NCI-H446 (cell line): ENCODE measurements at places on chromosomes 4 and X.

GRCh38 chrX:31266203-31267076 lies 194.6 kb upstream of the FTHL17 start:
- DNase-seq, result no peak

GRCh38 chr4:169758401-169758962 lies 738 bp upstream of the HPF1 start:
- no peak for DNase-seq

DNA sequence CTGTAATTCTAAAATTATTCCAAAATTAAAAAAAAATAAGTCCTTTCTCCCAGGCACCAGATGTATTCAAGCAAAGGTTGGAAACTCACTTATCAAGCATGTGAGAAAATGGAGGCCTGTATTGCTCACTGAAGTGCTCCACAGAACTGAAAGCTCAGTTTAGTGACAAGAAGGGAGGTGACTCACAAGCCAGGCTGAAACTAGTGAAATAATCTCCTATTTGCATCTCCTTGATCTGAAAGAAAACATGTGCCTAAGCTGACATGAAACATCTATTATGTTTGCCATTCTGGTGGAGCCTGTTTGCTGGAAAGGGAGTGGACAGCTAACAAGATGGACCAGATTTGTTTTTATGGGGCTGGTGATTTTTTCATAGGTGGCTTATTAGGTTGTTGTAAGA lies 54.0 kb upstream of the AMELX start:
- no peak for DNase-seq

GRCh38 chr4:117987464-117987863 lies 46.8 kb upstream of the NDST3 start:
- DNase-seq, result no peak

DNA sequence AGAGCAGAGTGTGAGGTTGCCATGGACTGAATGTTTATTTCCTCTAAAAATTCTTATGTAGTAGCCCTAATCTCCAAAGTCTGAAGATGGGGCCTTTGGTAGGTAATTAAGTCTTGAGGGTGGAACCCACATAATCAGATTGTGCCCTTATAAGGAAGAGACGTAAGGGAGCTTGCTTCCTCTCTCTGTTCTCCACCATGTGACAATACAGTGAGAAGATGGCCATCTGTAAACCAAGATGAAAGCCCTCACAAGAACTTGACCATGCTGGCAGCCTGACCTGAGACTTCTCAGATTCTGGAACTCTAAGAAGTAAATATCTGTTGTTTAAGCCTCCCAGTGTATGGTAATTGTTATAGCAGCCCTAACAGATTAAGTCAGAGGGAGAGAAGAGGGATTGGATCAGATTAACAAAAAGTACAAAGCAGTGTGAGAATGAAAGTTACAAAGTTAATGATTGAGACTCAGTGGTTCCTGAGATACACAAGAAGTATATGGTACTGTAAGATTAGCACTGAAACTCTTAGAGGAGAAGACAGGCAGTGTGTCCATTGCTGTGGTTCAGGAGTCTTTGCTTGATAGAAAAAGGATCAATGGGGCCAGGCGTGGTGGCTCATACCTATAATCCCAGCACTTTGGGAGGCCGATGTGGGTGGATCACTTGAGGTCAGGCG lies 82.5 kb upstream of the GC start:
- DNase-seq, result no peak

- no peak for DNase-seq
Measured at GRCh38 chrX:78712336-78712735, 35.2 kb upstream of the LPAR4 start.

DNA sequence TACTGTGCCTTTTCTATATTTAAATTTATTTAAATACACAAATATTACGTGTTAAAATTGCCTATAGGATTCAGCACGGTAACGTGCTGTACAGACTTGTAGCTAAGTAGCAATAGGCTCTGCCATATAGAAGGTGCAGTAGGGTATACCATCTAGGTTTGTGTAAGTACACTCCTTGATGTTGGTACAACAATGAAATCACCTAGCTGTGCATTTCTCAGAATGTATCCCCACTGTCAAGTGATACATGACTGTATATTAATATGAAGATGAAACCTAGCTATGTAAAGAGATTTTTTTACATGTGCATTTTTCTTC lies 431.2 kb downstream of the KCTD8 start:
- no peak for DNase-seq

GRCh38 chr4:153676486-153676885 lies 7.6 kb upstream of the TLR2 start:
- no peak for DNase-seq

- DNase-seq, result peak; percentile 68
Measured at GRCh38 chrX:72306851-72307645, 1.3 kb upstream of the CITED1 start.

- DNase-seq, result no peak
Measured at GRCh38 chrX:102627640-102628039, 23.6 kb upstream of the GPRASP1 start.

- DNase-seq, result no peak
Measured at GRCh38 chrX:102832661-102833060, 104.4 kb upstream of the RAB40AL start.

GRCh38 chr4:145619639-145619996 lies 433 bp downstream of the MMAA start:
- DNase-seq, result peak; percentile 52

DNA sequence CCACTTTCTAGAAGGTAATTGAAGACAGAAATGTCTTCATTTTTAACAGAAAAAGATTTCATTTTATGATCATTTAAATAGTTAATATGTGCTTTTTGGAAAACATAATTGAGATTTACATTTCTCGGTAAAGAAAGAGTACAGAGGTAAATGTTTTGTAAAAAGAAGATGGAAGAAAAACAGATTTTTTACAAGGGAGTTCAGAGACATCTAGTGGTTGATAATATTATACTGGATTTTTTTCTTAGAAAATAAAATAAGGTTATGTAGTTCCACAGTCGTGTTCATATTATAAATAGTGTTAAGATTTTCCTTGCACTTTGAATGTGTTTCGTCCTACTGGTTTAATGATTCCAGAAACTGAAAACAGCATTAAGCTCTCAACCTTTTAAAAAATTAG lies 60.6 kb downstream of the SMARCA1 start:
- no peak for DNase-seq

- no peak for DNase-seq
Measured at GRCh38 chrX:20265726-20266681, 705 bp downstream of the RPS6KA3 start.

DNA sequence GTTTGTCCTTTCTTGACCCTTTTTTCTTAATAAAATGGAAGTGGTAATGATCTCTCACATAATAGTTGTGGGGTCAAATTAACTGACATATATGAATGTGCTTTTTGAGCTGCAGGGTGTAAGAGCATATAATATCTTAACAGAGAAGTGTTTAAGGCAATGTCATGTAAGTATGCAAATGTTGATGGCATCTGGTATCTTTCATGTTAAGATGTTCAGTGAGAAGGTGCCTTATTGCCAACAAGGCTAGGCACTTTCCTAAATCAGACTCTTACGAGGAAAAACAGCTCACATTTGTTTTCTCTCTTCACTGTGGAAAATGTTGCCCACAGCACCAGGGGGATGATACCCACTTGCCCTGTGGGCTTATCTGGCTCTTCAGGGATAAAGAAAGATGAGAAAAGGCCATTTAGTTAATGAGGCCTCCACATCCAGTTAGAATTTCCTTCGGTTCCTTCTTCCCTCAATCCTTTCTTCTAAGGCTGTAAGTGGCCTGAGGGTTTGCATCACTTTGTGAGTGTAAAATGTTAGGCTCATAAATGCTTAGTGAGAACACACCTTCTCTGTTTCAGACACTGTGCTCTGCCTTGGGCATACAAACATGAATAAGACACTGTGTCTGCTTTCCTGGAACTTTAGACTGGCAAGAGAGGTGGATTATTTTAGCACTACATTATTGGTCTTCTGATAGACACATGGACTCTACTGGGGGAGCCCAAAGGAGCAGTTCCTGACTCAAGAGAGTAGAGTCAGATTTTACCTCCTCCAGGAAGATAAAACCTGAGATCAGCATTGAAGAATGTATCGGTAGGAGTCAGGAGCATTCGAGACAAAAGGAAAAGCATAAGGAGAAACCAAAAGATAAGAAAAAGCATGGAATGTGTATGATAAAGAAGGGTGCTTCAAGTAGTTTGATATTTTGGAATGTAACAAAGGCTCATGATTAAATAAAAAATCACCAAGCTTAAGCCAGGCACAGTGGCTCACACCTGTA lies 135.5 kb downstream of the SOWAHB start:
- DNase-seq, result no peak

- DNase-seq, result no peak
Measured at GRCh38 chrX:102995316-102995715, 58.2 kb downstream of the RAB40AL start.

- no peak for DNase-seq
Measured at GRCh38 chrX:118507766-118508165, 12.2 kb downstream of the DOCK11 start.

- no peak for DNase-seq
Measured at GRCh38 chrX:113790987-113791386, 792.9 kb upstream of the HTR2C start.

- peak; percentile 6 for DNase-seq
Measured at GRCh38 chrX:21645886-21646285, 12.2 kb downstream of the KLHL34 start.

DNA sequence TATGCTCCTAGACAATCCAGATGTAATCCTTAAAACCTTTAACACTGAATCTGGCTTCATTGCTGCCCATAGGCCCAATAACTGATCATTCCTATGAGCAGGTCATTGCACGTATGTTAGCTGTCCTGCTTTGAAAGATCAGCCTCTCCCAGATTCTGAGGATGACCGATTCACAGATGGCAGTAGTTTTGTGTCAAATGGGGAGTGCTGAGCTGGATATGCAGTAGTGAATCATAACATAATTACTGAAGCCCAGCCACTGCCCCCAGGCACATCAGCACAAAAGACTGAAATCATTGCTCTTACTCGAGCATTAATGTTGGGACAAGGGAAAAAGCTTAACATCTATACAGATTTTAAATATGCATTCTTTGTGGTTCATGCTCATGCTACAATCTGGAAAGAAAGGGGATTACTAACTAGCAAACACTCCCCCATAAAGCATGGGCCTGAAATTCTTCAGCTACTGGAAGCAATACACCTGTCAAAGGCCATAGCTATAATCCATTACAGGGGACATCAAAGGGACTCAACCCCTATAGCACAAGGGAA lies 16.4 kb upstream of the ZNF280C start:
- no peak for DNase-seq

GRCh38 chr4:80138551-80139538 lies 58.5 kb upstream of the PRDM8 start:
- no peak for DNase-seq

GRCh38 chr4:3019145-3019846 lies 55.0 kb downstream of the HTT-AS start:
- no peak for DNase-seq

DNA sequence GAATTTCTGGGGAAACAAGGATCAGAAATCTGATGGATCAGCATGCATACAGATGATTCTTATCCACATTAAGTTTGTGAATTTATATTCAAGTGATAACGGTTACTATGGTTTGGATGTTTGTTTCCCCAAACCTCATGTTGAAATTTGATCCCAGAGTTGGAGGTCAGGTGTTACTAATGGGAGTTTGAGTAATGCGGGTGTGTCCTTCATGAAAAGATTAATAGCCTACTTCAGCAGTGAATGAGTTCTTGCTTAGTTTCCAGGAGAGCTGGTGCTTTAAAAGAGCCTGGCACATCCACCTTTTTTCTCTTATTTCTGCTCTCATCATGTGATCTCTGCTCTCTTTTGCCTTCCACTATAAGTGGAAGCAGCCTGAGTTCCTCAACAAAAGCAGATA lies 712.4 kb downstream of the IL1RAPL1 start:
- no peak for DNase-seq

DNA sequence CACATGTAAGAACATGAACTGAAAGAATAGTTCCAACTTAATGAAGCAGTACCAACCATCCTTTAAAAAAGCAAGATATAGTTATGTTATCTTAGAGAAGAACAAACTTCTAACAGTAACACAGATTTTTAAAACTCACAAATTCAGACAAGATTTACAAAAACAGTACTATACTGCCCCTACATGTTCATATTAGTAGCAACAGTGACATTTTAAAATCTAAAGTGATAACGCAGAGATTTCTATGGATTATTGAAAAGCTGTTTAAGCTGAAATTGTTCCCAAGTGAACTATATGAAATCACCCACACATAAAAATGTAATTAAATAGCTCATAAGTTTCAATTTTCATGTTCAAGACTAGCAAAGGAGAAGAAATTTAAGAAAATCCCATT lies 166.0 kb downstream of the FBXW7 start:
- DNase-seq, result no peak

GRCh38 chr4:67325791-67326190 lies 219.5 kb downstream of the CENPC start:
- no peak for DNase-seq

GRCh38 chr4:186298031-186298647 lies 32.1 kb downstream of the F11 start:
- DNase-seq, result no peak

DNA sequence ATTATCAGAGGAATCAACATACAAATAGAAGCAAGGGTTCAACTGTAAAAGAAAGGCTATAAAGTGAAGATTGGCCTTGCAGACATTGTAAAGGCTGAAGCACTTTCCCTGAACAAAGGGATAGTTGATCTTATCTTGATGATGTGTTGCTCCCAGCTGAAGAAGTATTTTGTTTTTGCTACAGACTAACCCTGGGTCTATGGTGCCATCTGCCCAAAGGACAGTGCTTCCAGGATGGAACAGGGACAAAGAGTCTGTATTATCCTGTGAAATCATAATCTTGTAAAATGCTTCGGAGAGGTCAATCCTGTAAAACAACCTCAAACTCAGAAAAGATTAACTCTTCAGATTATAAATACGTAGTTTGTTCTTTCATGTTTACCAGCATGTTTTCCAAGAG lies 251.7 kb upstream of the ANKRD50 start:
- DNase-seq, result no peak

DNA sequence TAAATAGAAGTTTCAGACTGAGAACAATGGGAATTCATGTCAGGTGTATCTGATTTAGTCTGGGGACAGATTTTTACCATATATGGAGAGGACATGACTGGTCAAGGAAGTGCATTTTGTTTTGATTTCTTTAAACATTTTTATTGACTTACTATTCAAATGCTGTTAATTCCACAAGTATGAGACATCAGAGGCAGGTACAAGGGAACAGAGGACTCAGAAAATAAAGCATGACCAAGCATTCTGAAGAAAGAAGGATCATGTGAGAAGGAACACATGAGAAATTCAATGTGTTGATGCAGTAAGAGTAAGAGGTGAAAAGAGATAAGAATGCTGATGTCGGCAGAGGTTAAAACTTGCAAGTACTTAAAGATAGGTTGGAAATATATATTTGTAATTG lies 1452.6 kb downstream of the PCDH7 start:
- DNase-seq, result no peak

DNA sequence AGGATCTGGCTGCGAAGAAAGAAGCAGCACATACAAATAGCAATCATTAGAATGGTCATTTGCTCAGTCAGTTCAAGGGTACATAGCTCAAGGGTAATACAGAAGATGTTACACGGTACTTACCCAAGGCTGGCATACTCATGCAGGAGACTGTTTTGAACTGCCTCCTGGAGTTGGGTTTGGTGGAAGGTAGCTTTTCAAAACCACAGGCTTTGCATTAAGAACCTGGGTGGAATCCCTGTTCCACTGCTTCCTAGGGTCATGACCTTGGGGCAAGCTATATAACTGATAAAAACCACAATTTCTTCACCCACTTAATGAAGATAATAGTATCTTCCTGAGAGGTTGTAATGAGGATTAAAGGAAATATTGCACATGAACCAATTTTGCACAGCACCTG lies 36.5 kb downstream of the TBC1D9 start:
- no peak for DNase-seq
